Astrocyte (in vitro differentiated cells and primary cell): ENCODE measurements at places on chromosomes 6 and 20. TPM values are rescaled to one million over a fixed set of nuclear protein-coding genes. Genes with fewer than 3 reads are reported as not detected.

ADGB gene
- not detected in 2 replicates for total RNA-seq

MCM9 gene
- total RNA-seq: 9.2 and 10.1 TPM in 2 replicates

FRK gene
- 0.77 and 1.3 TPM in 2 replicates for total RNA-seq

KHDRBS2 gene
- total RNA-seq: not detected in 2 replicates

CCR6 gene
- not detected in 2 replicates for total RNA-seq

IRF4 gene
- total RNA-seq: 0.30 TPM in 1 of 2 replicates, not detected in the other
